Activated T-helper 17 cell treated with anti-CD3 and anti-CD28 coated beads, Interleukin-2, amount 50 U/mL, for 72 hours (primary cell): ENCODE measurements at places on chromosomes 4 and X.

DNA sequence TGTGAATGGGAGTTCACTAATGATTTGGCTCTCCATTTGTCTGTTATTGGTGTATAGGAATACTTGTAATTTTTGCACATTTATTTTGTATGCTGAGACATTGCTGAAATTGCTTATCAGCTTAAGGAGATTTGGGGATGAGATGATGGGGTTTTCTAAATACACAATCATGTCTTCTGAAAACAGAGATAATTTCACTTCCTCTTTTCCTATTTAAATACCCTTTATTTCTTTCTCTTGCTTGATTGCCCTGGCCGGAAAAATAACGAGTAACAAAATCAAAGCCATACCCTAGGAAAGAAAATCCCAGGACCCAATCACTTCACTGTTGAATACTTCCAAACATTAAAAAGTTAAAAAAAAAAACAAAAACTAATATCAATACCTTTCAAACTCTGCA, 67.7 kb upstream of the UGT2B4 start:
- no peak for ATAC-seq

- peak; percentile 86 for ATAC-seq
Measured at GRCh38 chr4:98528882-98529281, 129.5 kb downstream of the TSPAN5 start.

DNA sequence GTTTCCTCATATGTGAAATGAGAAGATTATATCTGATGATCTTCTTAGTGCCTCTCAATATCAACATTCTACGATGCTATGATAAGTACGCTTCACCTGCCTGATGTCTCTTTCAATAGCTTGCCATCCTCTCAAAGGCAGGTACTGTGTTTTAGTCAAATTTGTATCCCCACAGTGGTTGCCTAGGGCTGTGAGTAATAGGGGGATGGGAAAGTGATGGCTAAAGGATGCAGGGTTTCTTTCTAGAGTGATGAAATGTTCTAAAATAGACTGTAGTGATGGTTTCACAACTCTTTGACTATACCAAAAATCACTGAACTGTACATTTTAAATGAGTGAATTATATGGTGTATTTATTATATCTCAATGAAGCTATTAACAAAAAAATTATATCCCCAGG, 142.8 kb downstream of the HS6ST2 start:
- ATAC-seq = no peak

DNA sequence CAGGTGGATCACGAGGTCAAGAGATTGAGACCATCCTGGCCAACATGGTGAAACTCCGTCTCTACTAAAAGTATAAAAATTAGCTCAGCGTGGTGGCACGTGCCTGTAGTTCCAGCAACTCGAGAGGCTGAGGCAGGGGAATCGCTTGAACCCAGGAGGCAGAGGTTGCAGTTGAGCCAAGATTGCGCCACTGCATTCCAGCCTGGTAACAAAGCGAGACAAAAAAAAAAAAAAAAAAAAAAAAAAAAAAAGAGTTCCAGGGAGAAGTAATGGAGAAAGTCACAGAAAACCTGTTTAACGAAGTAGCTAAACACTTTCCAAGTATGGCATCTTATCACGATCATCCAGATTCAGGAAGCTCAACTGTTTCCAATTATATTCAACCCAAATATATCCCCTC, 10.9 kb downstream of the KLHL4 start:
- no peak for ATAC-seq

DNA sequence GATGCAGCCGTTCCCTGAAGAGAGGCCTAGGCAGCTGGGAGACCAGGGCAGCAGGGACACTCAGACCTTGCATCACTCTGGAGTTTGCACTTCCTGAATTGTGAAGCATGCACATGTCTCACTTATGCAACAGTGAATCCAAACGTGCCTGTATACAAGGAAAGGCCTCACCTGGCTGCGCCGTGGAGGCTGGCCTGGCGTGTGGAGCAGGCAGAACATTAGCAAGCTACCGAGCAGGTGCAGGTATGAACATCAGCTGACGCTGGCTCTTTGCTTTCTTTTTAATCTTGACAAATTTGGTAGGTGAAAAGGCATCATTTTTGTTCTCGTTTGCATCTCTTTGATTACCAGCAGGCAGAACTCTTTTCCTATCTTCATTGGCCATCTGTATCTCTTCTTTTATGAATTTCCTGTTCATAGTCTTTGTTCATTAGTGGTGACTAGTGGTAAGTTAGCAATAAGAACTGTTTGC, 37.1 kb upstream of the IRAK1 start:
- no peak for ATAC-seq

DNA sequence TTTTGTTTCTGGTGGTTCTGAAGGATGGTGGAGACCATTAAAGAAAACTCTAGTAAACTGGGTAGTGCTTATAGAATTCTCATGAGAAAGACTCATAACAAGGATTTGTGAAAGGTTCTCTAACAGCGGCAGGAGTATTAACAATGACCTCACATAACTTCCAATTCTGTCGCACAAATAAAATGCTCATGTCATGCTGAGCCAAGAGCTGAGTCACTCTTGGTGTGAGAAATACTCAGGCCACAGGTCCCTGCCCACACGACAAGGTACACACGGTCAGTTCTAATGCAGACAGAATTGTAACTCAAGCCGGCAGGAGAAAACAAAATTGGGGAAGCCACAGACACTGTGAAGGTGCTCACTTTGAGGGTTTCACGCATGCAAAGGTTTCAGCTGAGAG, 34.4 kb upstream of the C4orf50 start:
- ATAC-seq = no peak

DNA sequence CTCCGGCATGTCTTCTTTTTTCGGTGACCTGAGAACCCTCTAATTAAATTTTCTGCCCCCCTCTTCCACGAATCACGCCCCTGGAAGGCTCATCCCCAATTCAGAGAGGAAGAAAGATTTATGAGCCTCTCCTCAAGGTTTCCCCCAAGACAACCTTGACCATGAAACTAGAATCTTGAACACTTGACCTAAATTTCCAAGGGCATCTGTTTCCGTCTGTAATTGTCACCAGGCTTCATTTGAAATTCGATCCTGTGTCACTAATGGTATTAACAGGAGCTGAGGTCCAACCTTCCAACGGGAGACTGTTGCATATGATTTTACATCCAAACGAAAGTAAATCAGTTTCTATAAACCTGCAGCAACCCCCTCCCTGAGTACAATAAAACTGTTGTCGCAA, 139.9 kb upstream of the ZIC3 start:
- no peak for ATAC-seq

GRCh38 chr4:111696505-111696904, 448.7 kb upstream of the FAM241A start:
- no peak for ATAC-seq
